ENCODE measurements at places on chromosomes 13 and 19.

GRCh38 chr19:741506-742131 is 9.3 kb upstream of the MISP start:
- DNase-seq, result no peak

- no peak for DNase-seq
Observed at GRCh38 chr19:51458051-51458645, at the start of gene SIGLEC8. Gene SIGLEC8 (minus strand): TSS chr19:51458454. CDS start chr19:51458387, 67 bp downstream.

DNA sequence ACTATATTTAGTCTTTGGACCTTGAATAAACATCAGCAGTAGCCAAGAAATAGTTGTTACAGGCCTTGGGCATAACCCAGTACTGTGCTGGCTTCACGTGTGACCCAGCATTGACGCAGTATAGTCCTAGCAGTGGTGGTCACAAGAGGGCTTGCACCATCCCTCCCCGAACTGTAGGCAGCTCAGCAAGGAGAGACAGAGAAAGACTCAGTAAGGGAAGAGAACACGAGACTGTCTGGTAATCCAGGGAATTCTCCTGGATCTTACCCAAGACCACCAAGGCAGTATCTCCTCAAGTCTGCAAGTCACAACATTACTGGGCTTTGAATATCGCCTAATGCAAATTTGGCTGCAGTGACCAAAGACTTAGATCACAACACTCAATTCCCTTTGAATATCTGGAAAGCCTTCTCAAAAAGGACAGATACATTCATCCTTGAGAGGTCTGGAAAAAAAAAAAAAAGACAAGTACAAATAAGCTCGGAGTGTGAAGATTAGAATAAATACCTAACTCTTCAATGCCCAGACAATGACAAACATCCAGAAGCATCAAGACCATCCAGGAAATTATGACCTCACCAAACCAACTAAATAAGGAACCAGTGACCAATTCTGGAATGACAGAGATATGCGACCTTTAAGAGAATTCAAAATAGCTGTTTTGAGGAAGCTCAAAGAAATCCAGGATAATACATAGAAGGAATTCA is 39.7 kb downstream of the CAB39L start:
- DNase-seq, result no peak

GRCh38 chr13:102402290-102402689 is 442 bp upstream of the FGF14 start:
- DNase-seq, result no peak

GRCh38 chr13:66407128-66407527 is 823.0 kb downstream of the PCDH9 start:
- DNase-seq, result no peak

DNA sequence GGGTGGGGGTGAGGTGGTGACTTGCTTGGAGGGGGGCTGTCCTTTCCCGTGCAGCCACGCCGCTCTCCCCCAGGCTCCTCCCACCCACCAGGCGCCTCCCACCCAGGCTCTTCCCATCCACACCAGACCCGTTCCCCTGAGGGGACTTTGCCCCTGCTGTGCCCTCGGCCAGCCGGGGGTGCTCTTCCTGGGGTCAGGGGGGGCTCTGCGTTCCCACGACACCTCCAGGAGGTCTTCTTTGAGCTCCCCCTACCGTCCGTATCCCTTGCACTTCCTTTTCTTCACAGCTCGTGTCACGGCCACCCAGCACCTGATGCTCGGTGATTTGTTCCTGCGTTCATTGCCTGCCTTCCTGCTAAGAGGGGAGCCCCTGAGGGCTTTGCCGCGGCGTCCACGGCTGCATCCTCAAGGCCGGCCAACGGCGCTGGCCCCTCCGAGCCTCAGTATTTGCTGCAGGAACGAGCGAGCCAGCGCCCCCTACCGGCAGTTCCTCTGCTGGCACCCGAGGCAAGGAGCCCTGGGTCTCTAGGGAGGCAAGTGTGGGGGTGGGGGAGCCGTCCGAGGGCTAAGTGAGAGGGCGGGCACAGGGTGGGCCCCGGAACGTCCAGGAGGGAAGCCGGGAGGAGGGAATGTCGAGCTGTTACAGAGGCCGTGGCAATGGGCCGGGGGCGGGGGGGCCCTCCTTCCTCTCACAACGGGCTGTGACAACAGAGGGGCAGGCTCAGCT is 11.8 kb downstream of the LRRC4B start:
- DNase-seq, result peak; percentile 86

DNA sequence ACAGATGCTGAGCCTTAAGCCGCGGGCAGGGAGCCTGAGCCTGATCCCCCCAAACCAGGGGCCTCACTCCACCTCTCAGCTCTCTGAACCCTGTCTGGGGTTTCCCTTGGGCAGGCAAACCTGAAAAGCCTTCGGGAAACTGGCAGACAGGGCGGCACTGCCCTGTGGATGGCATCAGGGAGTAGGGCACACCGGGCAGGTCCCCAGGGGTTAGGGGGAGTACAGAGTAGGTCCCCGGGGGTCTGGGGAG is 9.7 kb downstream of the MKNK2 start:
- no peak for DNase-seq

GRCh38 chr19:34409189-34410164 is 5.3 kb downstream of the PDCD2L start:
- no peak for DNase-seq

DNA sequence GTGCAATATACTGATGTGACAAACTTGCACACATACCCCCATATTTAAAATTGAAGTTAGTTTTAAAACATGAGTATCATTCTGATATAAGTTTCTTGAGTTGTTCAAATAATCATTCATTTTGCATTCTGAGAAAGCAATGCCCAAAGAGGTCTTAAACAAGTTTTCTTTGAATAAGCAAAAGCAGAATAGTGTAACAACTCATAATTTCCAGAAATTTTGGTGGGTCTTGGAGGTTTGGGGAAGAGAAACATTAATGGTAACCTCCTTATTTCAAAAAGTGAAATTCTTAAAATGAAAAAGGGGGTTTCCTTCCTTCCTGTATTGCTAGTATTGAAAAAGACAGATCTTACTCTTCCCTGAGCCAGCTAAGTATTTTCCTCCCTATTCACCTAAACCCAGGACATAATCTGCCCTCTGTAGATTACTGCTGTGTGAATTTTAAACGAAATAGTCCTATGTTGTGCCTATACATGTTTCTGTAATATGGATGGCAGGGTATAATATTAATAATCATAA is 30.4 kb downstream of the SLC25A15 start:
- DNase-seq, result no peak

DNA sequence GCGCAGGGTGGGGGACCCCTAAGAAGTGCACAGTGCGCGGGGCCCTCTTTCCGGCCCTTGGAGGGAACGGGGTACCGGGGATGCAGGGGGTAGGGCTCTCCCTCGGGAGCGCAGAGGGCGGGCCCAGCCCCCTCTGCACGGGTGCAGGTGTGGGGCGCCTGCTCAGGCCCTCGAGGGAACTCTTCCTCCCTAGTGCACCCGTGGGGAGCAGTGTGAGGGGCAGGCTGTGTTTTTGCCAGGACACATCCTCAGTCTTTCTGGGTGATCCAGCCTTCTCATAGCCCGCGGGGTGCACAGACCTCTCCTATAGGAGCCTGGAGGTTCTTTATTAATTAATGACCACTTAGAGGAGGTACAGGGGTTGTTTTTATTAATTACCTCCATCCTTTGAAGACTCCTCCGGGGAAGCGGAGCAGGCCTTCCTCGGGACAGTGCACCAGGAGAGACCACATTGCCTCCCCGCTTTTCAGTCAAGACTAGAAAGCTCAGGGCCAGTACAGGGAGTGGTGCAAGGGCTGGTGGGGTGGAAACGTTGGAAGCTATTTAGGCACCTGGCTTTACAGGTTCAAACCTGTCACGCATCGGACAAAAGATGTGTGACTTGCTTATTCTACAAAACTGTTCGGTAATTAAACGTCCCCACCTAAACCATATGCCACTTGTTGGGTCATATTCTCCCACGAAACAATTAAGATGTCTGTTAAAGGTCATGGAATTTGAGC is 598 bp upstream of the GJB6 start:
- no peak for DNase-seq

GRCh38 chr19:9847087-9847671 is 12.1 kb downstream of the PIN1 start:
- no peak for DNase-seq

GRCh38 chr13:100563779-100564178 is 24.8 kb downstream of the GGACT start:
- no peak for DNase-seq

Data from GM18507 (cell line).